Hematopoietic multipotent progenitor cell treated with erythropoietin and hydrocortisone succinate and interleukin-3 and kit ligand, for 6 days (in vitro differentiated cells): ENCODE measurements at places on chromosomes 4 and X.

GRCh38 chr4:95522682-95523530, 25.9 kb downstream of the UNC5C start:
- peak; percentile 20 for DNase-seq

DNA sequence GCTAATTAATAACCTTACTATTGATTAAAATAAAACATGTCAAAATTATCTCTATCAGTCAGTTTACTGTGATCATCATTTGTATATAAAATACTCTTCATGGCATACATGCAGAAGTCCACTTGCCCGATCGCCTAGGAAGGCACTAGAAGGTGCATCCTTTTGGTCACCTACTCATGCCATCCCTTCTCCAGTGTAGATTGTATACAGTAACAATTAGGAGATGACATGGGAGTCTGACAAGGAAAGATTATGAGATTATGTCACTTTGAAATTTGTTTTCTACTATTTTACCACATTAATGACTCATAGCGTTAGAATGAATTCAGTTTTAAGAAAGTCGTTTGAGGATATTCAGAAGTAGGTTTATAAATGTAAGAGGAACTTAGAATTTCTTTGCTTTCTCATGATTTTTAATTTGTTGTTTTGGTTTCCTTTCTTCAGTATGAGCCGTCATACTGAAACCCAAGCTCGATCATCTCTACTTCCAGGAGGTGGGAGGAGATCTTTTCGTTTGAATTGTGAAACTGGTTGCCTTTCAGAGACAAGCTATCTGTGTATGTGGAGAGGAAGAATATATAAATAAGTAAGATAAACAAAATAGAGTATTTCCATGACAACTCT, 51.1 kb upstream of the UNC5C start:
- DNase-seq, result no peak

- no peak for DNase-seq
These were observed 39.0 kb upstream of the HGFAC start for GRCh38 chr4:3402491-3403347.

- no peak for DNase-seq
These were observed 49.9 kb upstream of the FHDC1 start for GRCh38 chr4:152886201-152886600.

- no peak for DNase-seq
These were observed 1285.8 kb downstream of the TECRL start for GRCh38 chr4:63123441-63123840.

GRCh38 chr4:89216866-89217265, 90.7 kb downstream of the GPRIN3 start:
- no peak for DNase-seq

DNA sequence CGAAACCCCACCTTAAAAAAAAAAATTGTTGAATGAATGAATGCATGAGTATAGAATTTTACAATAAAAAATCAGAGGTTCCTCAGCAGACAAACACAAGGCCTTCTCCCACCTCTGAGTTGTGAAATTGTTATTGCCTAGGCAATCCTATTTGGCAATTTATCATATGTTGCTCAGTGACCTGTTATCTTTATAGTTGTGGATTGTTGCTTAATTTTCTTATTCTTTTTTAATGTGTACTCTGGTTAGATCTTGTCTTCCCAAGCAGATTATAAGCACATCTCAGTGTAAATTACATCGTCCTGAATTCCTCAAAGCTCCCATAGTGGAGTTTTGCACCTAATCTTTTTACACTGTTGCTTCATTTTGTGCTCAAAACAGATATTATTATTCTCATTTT, 71.9 kb downstream of the RBM47 start:
- peak; percentile 64 for DNase-seq

DNA sequence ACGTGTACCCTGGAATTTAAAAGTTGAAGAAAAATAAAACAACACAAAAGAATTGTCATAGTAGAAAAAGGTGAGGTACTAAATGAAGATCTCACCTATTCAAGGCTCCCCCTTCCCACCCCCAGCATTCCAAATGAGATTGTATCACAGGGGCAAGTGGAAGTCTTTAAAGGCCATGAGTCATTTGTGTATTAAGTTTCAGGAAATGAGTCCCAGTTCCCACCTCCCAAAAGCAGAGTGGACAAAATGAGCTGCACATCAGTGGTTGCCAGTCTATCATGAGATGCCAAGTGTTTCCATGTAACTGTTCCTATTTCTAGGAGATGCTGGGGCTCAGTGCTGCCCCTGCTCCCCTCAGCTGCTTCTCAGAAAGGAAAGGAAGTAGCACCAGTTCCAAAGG, 20.1 kb downstream of the ARHGEF9 start:
- no peak for DNase-seq

GRCh38 chrX:140343226-140343868, 161.5 kb downstream of the SOX3 start:
- no peak for DNase-seq

GRCh38 chr4:125620066-125620860, 305.5 kb downstream of the FAT4 start:
- no peak for DNase-seq

- no peak for DNase-seq
These were observed 6.0 kb downstream of the PCDH7 start for GRCh38 chr4:30726090-30726675.

- DNase-seq, result peak; percentile 22
These were observed 993.6 kb downstream of the ARAP2 start for GRCh38 chr4:35250761-35251160.

- no peak for DNase-seq
These were observed 303.7 kb upstream of the GNPDA2 start for GRCh38 chr4:45030059-45030458.

DNA sequence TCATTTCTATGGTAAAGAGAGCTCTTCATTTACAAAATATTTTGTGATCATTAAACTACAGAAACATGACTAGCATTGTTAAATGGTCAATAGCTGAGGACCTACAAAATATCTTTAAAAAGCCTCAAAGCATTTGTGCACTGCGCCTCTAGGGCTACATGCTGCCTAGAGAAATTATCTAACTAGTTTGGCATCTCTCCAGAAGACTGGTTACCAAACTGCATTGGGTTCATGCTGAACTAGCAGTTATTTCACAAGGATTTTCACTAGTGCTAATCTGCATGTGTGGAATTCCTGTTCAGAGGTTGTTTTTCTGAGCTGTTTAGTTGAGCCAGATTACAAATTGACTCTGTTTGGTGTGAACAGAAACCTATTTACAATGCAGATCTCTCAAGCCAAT, 58.5 kb upstream of the PITX2 start:
- DNase-seq, result peak; percentile 4

GRCh38 chr4:154471526-154472331, 19.9 kb downstream of the DCHS2 start:
- DNase-seq, result no peak

DNA sequence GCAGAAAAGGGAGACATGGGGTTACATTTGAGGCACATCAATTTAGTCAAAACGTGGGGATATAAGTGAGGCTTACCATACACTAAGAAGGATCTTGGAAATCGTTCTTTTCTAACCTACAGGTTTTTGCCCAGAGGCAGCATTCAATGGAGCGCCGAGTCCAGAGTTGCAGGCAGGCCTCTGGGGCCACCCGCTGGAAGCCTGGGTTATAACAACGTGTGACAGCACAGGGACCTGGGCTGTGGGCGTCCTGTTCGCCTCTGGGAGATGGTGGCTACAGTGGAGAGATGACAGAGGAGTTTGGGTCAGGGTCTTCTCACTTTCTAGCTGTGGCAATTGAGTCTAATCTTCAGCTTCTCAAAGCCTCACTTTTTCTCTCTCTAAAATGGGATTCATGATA, 53.9 kb downstream of the ENPP6 start:
- peak; percentile 67 for DNase-seq

DNA sequence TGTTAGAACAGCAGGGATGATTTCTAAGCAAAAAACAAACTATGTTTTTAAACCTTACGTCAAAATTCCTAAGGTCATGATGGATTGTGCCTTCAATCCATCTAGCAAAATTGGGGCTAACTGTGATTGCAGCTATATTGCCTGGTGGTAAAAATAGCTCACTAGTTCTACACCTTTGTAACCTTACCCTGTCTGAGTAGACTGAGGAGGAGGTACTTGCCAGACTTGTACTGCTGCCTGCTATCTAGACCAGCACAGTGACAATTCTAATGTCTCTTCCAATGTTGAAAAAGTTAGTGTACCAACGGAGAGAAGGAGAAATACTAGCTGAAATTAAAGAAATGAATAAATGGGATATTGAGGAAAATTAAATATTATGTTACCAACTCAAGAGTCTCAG, 30.3 kb downstream of the ATP11C start:
- DNase-seq, result no peak

GRCh38 chrX:25049971-25050370, 34.2 kb upstream of the ARX start:
- no peak for DNase-seq

DNA sequence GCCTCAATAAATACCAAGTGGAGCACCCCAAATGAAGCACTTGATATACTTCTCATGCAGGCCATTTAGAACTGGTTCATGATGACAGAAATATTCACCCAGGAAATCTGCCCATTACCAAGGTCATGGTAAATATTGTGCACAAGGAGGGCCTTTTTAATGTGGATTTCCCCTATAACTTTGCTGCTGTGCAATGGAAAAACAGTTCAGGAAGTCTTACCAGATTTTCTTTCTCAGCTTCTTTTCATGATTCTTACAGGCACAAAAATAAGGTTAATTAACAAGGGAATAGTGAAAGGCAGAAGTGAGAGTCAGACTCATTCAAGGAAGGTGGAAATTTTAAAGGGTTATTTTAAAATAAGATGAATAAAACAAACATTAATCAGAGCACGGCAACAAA, 904.3 kb upstream of the GRIA3 start:
- no peak for DNase-seq

- DNase-seq, result no peak
These were observed 628.3 kb downstream of the TRIML1 start for GRCh38 chr4:188767496-188767895.

- DNase-seq, result no peak
These were observed 7.8 kb upstream of the HAUS3 start for GRCh38 chr4:2249526-2250356.

DNA sequence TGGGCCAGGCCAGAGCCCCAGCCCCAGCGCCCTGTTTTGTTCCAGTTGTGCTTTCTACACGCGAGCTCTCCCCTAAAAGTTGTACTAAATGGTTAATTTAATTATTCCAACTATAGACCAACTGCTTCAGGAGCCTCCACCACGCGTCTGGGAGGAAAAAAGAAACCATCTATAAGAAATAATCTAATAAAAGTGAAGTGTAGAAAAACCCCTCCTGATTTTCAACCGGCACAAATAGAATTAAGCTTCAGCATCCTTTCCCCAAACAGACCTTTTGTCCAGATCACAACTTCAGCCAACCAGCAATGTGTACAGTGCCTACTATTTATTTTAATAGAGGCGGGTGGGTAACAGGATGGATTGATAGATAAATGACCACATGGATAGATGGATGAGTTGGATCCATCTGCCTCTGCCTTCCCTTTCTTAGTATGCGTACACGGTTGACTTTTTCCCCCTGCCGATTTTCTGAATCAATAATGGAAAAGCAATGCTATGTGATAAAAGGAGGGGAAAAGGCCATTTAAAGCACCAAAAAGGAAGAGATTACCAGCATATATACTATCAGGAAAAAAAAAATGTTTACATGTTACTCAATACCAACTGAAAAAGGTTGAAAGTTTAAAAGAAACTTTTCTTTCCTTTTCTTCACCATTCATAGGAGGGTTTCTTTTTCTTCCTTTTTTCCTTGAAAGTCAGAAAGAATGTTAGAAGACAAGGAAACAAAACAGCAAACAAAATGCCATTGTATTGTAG, 3.7 kb upstream of the PHOX2B start:
- DNase-seq, result no peak

- DNase-seq, result peak; percentile 6
These were observed 15.3 kb downstream of the CTAG1B start for GRCh38 chrX:154603438-154604430.

- no peak for DNase-seq
These were observed 38.3 kb downstream of the PF4 start for GRCh38 chr4:73943555-73943954.

DNA sequence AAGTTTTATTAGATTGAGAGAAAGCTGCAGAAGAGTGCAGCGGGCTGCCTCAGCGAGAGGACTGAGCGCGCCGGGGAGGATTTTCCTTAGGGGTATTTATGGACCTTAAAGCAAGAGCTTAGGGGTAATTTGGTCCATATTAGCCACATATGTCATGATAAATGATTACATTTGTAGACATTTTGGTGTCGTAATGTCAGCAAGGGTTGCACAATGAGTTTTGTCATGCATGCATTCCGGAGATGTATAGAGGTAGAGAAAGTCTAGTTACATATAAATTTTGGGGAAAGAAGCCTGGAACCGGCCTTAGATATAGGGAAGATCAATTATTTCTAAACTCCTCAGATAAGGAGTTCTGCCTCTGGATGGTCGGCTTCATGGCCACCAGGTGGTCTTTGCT, 10.0 kb downstream of the MGST2 start:
- DNase-seq, result no peak

GRCh38 chr4:156732634-156733033, 239.0 kb downstream of the PDGFC start:
- peak; percentile 4 for DNase-seq
